ENCODE measurements at places on chromosomes 5 and 9. TPM values are rescaled to one million over a fixed set of nuclear protein-coding genes. Genes with fewer than 3 reads are reported as not detected.

- DNase-seq = no peak
Observed at GRCh38 chr5:142320430-142320738, 4.4 kb downstream of the SPRY4 start.

- DNase-seq = no peak
Observed at GRCh38 chr5:138951986-138952735, 77.0 kb upstream of the LRRTM2 start.

GRCh38 chr9:21994556-21995005, at the start of gene CDKN2B-AS1:
Gene CDKN2B-AS1, plus strand, starts transcription at chr9:21994791.
- DNase-seq = no peak

The GKAP1 gene
- 14.5 TPM for polyA plus RNA-seq

The PPP3R2 gene
- 0.17 TPM for polyA plus RNA-seq

- no peak for DNase-seq
Observed at GRCh38 chr9:134602547-134603362, 38.8 kb upstream of the COL5A1 start.

DNA sequence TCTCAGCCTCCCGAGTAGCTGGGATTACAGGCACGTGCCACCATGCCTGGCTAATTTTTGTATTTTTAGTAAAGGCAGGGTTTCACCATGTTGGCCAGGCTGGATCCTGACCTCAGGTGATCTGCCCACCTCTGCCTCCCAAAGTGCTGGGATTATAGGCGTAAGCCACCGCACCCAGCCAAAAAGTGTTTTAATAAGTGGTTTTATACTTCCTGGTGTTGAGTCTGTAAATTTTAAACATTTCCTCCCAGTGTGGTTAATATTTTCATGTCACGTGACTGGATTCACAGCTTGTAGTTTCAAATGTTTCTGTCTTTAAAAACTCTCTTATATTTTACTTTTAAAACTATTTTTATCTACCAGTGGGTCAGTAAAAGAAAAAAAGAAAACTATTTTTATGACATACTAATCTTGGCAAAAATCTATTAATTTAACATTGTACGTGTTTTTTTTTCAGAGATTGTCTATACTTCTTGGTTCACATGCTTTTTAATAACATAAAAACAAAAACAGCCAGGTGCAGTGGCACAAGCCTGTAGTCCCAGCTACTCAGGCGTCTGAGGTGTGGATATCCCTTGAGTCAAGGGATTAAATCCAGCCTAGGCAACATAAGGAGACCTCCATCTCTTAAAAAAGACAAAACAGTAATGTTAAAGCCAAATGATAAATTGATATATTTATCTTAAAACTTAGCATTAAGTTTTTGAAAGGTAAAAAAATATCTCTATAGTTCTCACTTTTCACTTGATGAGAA, 117.1 kb downstream of the DMXL1 start:
- DNase-seq = no peak

DNA sequence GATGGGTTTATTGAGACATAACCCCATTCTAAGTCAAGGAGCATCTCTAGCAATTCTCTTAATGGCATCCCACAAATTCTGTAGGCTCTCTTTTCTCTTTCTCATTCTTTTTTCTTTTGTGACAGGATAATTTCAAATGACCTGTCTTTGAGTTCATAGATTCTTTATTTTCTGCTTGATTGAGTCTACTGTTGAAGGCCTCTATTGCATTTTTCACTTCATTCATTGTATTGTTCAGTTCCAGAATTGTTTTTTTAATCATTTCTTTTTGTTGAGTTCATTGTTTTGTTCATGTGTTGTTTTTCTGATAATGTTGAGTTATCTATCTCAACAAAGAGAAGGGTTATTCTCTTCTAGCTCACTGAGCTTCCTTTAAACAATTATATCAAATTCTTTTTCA, 144.7 kb upstream of the IL12B start:
- no peak for DNase-seq

- DNase-seq = no peak
Observed at GRCh38 chr5:134525683-134526482, 413 bp downstream of the JADE2 start.

The GAPT gene
- 1.3 TPM for polyA plus RNA-seq

DNA sequence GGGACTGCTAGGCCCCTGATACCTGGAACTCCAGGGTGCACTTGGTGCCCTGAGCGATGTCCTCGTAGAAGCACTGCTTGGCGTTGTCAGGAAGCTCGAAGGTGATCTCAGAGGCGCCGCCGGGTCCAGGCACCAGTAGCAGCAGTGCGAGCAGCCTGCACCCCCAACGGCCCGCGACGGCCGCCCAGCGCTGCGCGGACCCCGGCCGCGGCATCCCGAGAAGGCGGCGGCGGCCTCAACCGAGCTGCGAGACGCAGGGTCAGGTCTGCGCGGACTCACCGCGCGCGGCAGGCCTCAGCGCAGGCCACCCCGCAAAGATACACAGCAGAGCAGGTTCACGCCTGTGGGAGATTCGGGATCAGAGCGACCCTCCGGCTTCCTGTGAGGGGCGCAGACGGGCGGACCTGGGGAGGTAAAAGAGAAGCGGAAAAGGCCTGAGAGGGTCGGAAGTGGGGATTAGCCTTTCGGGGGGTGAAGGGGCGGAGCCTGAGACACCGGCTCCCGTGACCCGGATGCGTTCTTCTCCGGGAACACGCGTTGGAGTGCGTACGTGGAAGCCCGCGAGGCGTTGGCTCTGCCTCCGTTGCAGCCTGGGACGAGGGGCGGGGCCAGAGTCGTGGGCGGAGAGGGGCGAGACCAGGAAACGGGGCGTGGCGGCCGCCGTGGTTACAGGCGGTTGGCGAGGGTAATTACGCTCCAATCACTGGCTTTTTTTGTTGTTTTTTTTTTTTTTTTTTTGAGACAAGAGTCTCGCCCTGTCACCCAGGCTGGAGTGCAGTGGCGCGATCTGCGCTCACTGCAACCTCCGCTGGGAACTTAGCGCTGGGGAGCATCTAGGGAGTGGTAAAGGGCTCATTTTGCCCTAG, at the start of gene TMED7:
Gene TMED7 (minus strand): TSS at position 458 of the 866 bp plus-strand sequence. CDS start 244 bp downstream, at position 214.
- DNase-seq = peak; percentile 95

GRCh38 chr9:3648266-3648665, 122.5 kb upstream of the RFX3 start:
- no peak for DNase-seq

DNA sequence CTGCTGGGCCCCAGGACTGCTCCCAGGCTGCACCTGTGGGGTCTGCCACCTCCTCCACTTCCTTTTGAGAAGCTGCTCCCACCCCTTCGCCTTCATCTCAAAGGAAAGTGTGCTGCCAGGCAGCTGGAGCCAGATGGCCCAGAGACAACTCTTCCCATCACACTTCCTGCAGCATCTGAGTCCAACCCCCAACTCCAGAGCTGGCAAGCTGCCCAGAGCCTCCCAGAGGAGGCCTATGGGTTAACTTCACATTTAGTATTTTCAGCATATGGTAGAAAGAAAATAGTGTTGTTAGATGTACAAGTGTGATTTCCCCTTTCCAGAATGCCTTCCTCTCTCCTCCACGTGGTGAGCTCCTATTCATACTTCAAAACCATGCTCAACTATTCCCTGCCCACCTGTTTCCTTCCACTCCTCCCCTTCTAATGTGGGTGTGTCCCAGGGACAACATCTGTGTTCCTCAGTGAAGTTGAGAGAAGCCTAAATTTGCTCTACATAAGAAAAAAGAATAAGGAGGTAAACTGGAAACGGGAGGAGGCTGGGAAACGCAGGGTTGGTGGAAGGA, 38.6 kb upstream of the KCNMB1 start:
- peak; percentile 51 for DNase-seq

GRCh38 chr9:85020791-85021190, 351.3 kb downstream of the NTRK2 start:
- DNase-seq = no peak

DNA sequence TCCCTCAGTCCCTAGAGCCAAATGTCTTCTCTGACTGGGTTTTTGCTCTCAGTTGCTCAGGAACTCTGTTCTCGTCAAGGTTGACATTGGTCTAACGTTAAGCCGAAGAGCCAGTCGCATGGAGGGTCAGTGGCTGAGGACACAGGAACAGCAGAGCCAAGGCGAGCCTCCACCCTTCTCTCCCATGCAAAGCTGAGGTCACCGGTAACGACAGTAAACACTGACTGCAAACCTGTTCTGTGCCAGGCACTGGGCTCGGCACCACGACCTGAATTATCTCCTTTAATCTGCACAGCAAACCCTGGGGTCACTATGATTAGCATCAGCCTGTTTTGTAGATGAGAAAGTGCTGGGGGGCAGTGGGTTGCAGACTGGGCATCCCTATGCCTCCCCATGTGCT, 171.0 kb downstream of the COL23A1 start:
- DNase-seq = no peak

The ADGRD2 gene
- 0.23 TPM for polyA plus RNA-seq

The FYB1 gene
- 4.8 TPM for polyA plus RNA-seq

GRCh38 chr9:90808398-90808797, 6.8 kb downstream of the SYK start:
- DNase-seq = no peak

DNA sequence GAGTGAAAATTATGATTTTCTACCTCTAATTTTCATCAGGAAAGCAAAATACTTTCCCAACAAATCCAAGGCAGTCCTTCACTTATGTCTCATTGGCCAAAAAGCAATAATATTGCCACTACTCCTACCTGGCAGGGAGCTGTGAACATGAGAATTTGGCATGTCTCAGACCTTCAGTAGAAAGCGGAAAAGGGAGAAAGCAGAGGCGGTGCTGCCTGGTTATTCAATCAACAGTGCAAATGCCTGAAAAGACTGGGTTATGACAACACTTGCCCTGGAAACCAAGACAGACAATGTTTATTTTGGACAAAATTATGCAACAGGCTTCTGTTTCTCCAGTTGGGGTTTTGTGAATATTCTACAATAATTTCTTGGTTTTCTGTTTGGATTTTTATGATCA, 194.4 kb downstream of the TAF11L14 start:
- DNase-seq = no peak

GRCh38 chr9:72540348-72540873, 19.0 kb downstream of the TMC1 start:
- no peak for DNase-seq

The ANKRD34B gene
- polyA plus RNA-seq = not detected

DNA sequence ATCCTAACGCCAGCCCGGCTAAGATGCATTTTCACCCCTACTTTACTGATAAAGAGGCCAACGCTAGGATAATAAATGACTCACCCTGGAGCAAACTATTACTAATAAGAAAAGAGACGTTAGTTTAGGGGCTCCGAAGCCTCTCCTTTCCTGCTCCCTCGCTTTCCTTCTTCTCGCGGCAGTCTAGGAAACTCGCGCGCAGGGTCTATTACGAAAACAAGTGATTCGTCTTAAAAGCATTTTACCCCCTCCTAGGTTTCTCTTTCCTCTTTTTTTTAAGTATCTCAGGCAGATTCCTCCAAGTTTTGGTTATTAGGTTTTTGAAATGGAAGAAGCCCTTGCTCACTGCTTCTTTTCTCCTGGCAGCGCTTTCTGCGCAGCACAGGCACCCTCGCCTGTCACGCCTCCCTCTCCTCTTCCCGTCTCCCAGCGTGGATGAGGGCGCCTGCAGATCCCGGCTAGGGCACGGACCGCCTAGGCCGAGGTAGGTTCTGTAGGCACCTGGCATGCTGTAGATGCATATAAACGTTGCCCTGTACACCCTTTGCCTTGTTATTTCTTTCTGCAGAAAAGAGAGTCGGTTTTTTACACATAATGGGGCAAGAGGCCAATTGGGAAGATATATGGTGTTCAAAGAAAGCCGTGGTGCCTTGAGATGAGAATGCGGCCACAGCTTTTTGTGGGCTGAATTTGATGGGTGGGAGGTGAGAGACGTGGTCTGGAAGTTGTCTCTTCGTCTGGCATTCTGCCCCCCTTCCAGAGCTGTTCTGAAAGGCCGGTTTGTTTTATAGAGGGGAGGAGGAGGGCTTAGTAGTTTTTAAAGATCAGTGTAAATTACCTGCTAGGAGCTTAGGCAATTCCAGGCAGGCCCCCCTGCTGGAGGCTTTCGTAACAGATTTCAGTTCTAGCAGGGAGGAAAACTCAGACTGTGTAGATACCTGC, 983 bp downstream of the GCNT1 start:
- no peak for DNase-seq

The TRIM14 gene
- polyA plus RNA-seq = 6.7 TPM

DNA sequence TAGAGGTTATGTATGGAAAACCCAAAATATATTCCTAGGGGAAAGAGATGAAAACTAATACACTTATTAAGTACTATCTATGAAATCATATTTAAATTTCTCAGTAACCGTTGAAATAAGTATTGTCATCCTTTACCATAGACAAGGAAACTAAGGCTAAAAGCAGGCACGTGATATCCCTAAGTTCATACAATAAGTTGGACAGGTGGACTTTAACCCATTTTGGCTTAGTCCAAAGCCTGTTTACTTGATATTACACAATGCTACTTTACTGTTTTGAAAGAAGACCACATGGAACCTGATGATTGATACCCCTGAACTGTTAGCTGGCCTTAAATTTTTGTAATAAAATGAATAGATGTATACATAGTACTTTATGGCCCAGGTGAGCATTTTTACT, 3.5 kb downstream of the NFX1 start:
- no peak for DNase-seq

DNA sequence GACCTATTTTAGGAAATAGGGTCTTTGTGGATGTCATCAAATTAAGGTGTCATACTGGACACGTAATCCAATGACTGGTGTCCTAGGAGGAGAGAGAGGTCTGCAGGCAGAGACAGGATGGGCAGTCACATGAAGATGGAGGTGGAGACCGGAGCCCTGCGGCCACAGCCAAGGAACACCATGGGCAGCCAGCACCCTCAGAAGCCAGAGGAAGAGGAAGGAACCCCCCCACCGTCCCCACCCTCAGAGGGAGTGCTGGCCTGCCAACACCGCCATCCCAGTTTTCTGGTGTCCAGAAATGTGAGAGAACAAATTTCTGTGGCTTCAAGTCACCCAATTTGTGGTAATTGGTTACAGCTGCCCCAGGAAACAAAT, 88.3 kb downstream of the NSUN2 start:
- DNase-seq = no peak

DNA sequence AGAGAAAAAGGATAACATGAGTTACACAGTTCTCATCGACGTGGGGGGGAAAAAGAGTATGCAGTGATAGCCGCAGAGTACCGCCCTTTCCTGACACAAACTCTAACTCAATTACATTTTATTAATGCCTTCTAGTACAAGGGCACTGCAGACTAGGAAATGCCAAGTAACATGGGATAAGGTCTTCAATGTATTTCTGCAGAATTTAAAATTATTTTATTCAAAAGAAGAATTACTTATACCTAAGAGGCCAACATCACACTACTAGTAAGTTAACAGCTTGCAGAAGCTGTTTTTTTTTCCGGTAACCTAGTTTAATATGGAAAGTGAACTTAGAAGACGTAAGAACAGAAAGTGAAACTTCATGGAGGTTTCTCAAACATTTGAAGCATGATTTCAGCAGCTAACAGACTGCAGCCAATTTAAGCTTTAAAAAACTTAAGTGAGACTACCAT, 3.9 kb downstream of the SETX start:
- no peak for DNase-seq

Data from left renal pelvis (tissue), 4 donors.